Cardiac fibroblast (primary cell): ENCODE measurements at places on chromosomes 6 and 20.

- DNase-seq, result no peak
Measured at GRCh38 chr6:5765141-5765760, 241.5 kb downstream of the NRN1 start.

DNA sequence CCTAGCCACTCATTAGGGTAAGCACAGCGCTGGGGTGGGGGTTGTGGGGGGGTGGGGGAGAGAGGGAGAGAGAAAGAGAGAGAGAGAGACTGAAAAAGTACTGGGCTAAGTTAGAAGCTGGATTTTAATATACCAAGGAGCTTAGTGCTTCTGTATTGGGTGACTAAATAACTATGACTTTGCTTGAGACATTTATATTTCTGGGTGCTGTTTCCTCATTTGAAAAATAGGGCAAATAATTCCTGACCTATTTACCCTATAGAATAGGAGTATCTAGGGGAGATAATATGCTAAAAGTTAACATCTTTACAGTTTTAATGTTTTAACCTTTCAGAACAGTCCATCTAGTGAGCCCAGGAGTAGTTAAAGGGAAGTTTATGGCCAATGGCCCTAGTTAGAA lies 7.7 kb downstream of the NKAIN2 start:
- no peak for DNase-seq

DNA sequence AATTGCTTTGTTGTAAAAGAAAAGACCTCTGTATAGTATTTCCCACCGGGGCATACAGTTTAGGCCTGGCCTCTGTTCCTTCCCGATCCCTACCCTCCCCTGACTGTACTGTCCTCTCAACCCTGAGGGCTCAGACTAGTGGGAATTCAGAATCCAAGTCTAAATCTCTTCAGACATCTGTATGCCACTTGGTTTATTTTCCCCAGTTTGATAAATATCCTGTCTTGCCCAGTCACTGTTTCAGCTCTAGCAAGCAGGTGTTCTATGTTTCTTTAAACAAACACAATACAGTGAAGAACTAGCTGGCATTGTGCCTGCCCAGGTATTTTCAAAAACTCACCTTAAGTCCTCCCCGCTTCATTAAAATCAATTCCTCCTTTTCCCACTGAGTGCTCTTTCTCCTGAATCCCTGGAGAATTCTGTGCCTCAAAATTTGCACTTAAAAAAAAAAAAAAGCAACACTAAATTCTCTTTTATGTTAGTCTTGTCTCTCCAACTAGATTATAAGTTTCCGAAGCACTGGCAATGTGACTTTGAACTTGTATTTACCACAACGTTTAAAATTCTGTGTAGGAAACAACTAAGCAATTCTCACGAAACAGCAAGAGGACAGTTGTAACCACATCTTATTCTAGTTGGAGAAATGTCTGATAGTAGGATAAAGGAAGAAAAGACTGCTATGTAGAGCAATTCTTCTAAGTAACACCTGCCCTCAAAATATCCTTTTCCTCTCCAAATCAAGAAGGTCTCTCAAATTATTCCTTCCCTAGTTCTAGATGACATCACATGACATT lies 112.0 kb upstream of the CARMIL1 start:
- no peak for DNase-seq

DNA sequence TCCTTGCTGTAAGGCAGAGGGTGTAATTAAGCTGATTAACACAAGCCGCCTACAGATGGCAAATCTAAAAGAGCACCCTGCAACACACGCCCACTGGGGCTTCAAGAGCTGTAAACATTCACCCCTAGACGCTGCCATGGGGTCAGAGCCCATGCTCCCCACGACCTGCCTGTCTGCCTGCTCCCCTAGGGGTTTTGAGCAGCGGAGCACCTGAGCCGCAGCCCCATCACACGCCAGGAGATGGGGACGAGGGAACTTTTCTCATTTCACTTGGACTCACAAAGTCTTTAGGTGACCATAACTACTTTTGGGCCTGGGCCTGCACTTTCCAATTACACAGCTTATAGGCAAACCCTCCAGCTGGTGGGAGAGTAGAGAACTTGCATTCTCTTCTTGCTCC lies 99.0 kb upstream of the SOX4 start:
- no peak for DNase-seq
